ENCODE measurements at places on chromosomes 5 and 9.

GRCh38 chr9:20111173-20111843, 322.5 kb upstream of the SLC24A2 start:
- no peak for DNase-seq

DNA sequence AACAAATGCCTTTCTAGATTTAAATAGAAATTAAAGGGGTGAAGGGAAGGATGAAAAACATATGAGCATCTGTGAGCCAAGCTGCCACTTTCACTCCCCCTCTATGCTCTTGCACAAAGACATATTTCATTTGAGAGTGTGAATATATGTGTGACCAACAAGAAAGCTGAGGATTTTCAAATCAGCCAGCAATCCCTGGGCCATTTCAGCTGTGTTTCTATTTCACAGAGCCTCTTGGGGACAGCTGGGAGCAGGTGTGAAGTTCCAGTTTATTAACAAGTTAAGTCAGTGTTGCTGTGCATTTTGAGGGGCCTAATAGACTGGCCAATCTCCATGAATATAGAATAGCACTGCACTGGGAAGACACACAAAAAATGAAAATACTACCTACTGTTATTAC, 248.7 kb upstream of the RGMB start:
- no peak for DNase-seq

- no peak for DNase-seq
Observed at GRCh38 chr9:81031422-81032029, 657.8 kb downstream of the TLE1 start.

DNA sequence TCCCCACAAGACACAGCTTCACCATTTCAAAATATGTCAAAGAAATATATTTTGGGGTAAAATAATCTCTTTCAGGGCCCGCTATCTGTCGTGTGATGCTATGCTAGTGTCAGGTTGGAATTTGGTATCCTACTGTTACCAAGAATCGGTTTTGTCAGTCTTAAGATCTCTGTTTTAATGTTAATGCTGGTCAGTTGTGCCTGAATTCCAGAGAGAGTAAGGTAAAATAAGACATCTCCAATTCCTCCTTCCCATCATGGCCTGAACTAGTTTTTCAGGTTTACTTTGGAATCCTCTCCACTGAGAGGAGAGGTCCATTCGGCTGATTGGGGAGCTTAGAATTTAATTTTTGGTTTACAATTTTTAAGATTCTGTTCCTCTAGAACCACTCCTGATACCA, 10.4 kb upstream of the BTF3 start:
- DNase-seq = no peak

GRCh38 chr5:115947260-115947659, 15.0 kb upstream of the LVRN start:
- DNase-seq = no peak
